ENCODE measurements at places on chromosomes 1 and 21. TPM values are rescaled to one million over a fixed set of nuclear protein-coding genes. Genes with fewer than 3 reads are reported as not detected.

DNA sequence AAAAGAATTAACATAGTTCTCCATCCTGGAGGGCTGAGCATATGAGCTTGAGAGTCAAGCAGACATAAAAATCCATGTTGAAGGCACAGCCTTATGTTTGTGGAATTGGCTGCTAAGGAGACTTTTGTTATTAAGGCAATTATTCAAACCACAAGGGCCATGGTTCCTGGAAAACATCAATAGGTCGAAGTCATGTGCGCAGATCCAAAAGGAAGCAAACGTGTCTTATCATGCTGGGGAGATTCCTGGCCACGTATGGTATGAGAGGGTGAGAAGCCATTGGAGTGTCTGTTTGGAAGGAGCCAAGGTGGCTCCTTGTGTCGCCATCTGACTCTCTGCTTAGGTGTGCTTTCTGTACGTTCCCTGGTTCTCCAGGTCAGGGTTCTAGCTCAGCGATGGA, 61.8 kb upstream of the COA6 start:
- DNase-seq, result no peak

SOX13 gene
- total RNA-seq, result 28.7 TPM

DNA sequence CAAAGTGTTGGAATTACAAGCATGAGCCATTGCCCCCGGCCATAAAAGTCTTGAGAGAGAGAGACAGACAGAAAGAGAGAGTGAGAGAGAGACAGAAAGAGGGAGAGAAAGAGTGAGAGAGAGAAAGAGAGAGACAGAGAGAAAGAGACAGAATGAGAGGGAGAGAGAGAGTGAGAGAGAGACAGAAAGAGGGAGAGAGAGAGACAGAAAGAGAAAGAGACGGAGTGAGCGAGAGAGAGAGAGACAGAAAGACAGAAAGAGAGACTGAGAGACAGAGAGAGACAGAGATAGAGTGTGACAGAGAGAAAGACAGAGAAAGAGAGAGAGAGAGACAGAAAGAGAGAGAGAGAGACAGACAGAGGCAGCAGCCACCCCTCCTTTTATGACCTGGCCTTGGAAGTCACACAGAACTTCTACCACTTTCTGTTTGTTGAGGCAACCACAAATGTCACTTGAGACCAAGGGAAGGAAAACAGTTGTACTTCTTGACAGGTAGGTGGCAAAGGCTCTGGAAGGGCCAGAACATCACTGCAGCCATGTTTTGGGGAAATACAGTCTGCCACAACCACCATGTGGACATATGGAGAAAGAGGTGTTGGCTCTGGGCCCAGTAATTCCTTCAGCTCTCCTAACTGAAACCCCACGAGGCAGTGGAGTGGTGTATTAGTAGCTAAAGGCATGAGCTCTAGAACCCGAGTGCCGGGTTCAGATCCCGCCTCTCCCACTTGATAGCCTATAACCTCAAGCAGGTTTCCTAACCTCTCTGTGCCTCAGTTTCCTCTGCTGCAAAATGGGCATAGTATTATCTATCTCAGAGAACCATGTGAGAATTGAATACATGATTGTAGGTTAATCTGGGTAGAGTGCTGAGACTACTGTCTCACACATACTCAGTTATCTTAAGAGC, 50.6 kb downstream of the TNFRSF8 start:
- no peak for DNase-seq

DNA sequence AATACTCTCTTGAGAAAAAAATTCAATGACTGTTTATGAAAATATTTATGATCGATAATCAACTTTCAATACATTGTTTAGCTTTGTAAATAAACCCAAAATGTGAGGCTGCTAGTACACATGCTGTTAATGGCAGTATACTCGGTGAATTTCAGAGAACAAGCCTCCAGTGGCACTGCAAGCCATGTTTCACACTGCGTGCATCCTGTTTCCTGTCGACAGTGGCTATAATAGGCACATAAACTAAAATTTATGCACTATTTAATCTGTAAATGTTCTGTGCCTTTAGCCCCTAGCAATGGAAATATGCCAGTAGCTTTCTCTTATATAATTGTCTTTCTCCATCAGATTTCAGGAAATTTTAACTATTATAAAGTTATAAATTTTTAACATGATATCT, 26.3 kb upstream of the RGS18 start:
- DNase-seq, result no peak

DNA sequence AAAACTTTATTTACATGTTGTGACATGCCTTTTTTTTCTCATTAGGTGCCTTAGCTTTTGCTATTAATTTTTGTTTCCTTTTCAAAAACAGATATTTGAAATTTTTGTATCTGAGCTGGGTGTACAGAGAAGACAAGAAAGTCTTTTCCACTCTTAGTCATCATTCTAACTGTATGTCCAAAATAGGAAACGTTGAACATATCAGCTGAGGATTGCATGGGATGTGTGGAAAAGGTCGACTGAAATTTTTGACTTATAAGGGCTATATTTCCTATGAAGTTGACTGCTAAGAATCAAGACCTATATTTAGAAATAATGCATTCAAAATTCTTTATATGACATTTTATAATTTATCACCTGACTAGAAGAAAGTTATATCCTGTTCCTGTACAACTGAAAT, 270.0 kb upstream of the ZRANB2 start:
- no peak for DNase-seq

- DNase-seq, result no peak
These were observed 50.3 kb downstream of the ITPKB start for GRCh38 chr1:226688808-226689207.

UMODL1 gene
- not detected for total RNA-seq

- DNase-seq, result no peak
These were observed 124.7 kb upstream of the BRINP3 start for GRCh38 chr1:190602325-190602724.

Data from HT-29 (cell line).